Activated T-cell treated with anti-CD3 and anti-CD28 coated beads, Interleukin-2, amount 50 U/mL, for 48 hours (primary cell): ENCODE measurements at places on chromosomes 11 and 22.

DNA sequence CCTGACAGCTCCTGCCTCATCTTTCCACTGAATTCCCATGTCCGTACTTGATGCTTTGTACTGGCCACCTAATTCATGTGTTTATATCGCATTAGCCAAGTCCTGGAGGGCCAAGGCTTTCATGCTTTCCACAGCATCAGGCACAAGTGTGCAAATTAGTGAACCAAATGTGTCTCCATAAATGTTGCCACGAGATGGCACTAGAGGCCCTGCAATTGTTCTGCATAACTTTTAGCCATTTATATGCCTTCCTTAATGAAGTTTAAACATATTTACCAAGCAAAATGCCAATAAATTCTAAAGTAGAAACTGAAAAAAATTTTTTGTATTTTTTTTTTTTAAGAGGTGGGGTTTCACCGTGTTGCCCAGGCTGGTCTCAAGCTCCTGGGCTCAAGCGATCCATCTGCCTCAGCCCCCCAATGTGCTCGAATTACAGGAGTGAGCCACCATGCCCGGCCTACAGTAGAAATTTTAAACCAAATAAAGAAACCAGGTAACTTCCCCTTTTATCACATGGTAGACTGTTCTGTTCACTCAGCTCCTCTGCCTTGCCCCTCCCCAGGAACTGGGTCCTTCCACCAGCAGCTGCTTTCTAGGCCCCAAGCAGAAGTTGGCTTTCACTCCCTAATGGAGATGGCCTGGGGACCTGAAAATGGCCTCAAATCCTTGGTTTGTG lies 20.8 kb upstream of the IL18BP start:
- peak; percentile 47 for DNase-seq

DNA sequence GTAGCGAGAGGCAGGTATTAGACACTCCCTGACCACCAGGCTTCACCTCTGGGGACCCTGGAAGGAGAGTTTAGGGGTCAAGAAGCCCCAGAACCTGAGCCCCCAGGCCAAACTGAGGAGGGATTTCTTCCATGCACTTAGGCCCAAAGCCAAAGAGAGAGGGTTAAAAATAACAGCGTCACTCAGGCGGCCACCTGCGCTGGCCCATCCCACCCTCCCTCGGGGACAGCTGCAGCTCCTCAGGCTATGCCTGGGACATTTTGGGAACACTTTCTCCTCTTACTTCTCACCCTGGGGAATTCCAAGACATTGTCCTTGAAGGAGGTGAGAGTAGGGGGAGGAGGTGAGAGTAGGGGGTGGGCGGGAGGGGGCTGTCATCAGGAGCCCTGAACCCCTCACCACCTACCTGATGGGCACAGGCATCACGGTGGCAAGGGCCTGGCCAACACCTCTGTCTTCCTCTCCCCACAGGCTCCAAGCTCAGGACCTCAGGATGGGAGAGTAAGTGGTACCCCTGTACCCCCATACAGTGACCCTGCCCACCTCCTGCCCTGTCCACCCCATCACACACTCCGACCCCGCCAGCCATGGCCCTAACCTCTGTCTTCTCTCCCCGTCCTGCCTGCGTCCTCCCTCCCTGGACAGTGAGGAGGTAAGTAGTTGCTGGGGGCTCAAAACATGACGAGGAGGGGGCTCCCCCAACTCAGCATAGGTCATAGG lies 583 bp downstream of the TNNI2 start:
- DNase-seq, result no peak

DNA sequence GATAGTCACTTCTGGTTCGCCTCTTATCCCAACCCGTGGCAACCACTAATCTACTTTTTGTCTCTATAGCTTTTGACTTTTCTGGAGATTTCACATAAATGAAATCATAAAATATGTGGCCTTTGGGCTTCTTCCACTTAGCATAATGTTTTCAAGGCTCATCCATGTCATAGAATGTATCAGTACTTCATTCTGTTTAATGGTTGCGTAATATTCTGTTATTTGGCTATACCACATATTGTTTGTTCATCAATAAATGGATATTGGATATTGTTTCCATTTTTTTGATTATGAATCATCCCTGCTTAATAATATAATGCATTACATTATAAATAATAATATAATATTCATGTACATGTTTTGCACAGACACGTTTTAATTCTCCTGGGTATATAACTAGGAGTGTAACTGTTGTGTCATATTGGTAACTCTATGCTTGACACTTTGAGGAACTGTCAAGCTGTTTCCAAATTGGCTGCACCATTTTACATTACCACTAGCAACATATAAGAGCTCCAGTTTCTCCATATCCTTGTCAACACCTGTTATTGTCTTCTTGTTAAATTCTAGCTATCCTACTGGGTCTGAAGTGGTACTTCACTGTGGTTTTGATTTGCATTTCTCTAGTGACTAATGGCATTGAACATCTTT lies 181.5 kb downstream of the CADM1 start:
- DNase-seq, result no peak

DNA sequence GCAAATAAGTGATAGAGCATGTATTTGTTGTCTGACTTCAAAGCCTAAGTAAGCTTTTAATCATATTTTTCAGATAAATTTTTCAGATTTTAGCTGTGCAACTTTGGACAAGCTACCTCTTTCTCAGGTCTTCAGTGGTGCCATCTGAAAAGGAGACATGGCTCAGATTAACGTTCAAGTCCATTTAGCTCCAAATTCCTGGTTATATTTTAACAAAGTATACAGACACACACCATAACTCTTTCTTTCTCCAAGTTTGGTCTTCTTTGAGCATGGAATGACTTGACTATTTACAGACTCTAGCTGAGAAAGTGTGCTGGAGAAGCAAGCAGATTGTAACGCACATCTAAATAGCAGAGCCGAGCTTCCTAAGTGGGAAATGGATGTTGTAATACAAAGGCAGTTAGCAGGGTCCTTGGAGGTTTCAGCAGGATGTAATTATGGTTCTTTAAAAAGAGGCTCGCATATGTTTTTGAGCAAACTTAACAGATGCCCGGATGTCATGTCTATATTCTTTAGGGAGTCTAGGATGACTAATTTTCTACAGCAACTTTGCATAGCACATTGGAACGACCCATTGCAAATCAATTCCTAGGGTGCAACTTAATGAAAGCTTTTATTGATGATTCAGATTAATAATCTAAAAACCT lies 128.1 kb upstream of the E2F8 start:
- no peak for DNase-seq

DNA sequence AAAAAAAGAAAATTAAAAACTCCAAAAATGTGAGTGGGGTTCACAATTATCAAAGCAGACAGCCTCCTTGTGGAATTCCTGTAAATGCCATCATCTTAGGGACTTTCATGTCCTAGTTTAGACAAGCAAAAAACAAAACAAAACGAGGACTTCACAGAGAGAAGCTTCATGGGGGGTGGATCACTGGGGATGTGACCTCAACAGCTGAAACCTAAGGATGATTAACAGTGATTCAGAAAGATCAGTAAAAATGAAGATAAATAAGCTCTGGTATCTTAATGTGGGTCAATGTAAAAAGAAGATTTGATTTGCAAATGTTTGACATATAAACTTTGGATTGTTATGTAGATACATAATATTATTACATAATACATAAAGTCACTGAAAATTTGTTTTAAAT lies 8.1 kb upstream of the OR10W1 start:
- DNase-seq, result no peak

DNA sequence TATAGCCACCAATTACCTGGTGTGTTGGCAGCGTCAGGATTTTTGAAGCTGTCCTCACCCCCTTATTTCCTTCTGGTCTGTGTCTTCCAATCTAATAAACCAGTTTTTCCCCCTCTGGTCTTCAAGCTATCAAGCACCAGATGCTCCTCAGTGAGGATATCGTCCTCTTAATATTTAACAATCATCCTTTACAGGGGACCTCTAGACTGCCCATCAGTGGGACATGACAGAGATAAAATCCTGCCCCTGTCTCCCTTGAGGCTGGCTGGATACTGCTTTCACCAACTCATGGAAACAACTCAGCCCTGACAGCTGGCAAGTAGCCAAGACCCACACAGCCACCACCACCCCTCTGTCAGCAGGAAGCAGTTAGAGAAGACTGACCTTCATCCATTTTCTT lies 421.0 kb upstream of the API5 start:
- no peak for DNase-seq

- DNase-seq, result no peak
These were observed 860.4 kb downstream of the OPCML start for GRCh38 chr11:132671851-132672370.

GRCh38 chr11:134821422-134821821 lies 409.4 kb upstream of the B3GAT1 start:
- no peak for DNase-seq

DNA sequence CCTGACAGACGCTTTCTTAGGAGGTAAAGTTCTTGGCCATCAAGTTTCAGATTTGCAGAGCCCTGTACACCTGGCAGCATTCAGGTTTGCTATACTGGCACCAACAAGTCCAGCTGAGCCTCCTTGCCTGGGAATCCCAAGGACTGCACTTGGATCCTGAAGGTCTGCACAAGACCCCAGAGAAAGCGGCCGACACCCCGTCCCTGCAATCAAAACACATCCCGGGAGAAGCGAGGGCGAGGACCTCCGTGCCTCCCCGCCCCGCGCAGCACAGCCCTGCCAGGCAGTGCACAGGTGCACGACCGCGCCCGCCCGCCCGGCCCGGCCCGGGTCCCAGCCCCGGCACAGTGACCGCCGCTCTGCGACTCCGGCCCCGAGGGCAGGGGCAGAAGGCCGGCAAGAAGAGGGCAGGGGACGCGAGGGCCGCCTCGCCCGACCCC lies 559 bp downstream of the MRTFA start:
- no peak for DNase-seq

GRCh38 chr11:50267851-50268250 lies 235.2 kb downstream of the OR4C45 start:
- no peak for DNase-seq
